Thyroid gland (tissue), 4 donors: ENCODE measurements at places on chromosomes 5 and 9.

- no peak for DNase-seq
Observed at GRCh38 chr5:144085381-144085780, 85.1 kb downstream of the YIPF5 start.

DNA sequence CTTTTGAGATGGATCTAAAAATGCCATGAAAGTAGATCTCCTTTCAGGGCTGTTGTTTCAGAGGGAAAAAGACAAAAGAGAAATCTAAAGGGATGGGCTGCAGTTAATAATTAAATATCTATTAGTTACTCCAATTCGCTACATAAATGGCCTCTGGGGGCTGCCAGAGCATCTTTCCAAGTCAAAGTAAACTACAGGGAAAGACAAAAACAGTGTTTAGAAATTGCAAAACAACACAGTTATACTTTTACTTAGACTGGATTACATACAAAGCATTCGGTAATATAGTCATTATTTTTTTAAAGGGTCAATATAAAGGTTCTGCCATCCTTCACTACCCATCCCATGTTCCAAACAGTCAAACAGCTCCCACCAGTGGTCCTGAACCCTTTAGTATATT is 853.5 kb upstream of the DMAC1 start:
- DNase-seq = no peak

DNA sequence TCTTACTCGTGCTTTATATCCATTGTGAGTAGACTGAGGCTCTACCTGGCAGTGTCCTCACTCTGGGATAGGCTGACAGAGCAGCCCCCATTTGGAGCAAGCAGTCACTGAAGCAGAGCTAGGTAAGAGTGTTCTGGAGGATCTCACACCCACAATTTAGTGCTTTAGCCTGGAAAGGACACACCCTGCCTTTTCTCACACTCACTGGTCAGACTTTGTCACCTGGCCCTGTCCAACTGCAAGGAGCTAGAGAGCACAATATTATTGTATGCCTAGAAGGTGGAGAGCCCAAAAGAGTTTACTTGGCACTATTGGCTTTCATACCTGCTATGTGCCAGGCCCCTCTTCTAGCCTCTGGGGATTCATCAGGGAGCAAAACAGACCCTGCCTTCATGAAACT is 141.9 kb downstream of the MAST4 start:
- no peak for DNase-seq

- DNase-seq = no peak
Observed at GRCh38 chr5:134600600-134600999, 32.0 kb downstream of the SAR1B start.

GRCh38 chr9:107906074-107906473 is 416.5 kb upstream of the KLF4 start:
- no peak for DNase-seq
